Activated naive CD4-positive, alpha-beta T cell treated with Interleukin-2 at 50 U/mL for 16 hours (primary cell): ENCODE measurements at places on chromosomes 11 and 22.

- DNase-seq = no peak
Observed at GRCh38 chr11:83895516-83895915, 609.3 kb upstream of the CCDC90B start.

GRCh38 chr22:20783844-20784723 lies 10.2 kb downstream of the SERPIND1 start:
- peak; percentile 40 for DNase-seq

- no peak for DNase-seq
Observed at GRCh38 chr22:50733521-50734342, 4.3 kb upstream of the ACR start.

- DNase-seq = no peak
Observed at GRCh38 chr11:74784234-74784633, 35.6 kb downstream of the RNF169 start.

DNA sequence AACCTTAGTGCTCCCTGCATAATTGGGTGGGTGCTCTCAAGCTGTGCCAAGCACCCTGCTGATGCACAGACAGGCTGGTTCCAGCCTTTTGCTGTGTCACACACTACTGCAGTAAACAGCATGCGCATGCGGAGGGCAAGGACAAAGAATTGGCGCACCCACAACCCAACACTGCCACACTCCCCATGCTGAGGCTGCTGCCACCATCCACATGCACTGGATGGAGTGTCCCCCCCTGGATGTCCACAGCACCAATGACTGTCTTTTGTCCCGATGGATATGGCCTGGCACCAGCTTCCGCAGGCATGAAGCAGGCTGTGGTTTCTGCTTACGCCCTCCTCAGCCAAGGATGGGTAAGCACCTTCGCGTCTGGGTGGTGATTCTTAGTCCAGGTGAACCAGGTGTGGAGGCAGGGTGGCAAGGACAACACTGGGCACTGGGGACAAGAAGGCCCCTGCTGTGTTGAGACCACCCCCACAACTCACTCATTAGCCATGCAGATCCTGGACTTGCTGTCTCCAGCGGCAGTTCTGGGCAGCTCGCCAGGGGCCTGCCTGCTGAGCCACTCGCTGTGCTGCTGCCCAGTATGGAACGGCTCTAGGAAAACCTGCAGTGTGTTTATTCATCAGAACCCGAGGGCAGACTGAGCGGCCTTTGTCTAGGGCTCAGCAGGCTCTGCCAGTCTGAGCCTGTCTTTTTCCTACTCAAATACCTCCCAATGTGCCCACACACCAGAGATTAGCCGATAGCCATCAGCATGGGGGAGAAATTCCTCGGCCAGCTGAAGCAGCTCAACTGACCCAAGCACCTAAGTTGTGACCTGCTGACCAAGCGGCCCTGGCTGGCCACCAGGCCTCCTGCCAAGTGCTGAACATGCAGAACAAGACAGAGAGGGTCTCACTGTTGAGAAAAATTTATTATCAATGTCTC lies 8.2 kb upstream of the NAP1L4 start:
- no peak for DNase-seq

- DNase-seq = no peak
Observed at GRCh38 chr22:47251911-47252310, 489.5 kb downstream of the TBC1D22A start.

GRCh38 chr11:69204941-69205742 lies 49.4 kb downstream of the SMIM38 start:
- no peak for DNase-seq

DNA sequence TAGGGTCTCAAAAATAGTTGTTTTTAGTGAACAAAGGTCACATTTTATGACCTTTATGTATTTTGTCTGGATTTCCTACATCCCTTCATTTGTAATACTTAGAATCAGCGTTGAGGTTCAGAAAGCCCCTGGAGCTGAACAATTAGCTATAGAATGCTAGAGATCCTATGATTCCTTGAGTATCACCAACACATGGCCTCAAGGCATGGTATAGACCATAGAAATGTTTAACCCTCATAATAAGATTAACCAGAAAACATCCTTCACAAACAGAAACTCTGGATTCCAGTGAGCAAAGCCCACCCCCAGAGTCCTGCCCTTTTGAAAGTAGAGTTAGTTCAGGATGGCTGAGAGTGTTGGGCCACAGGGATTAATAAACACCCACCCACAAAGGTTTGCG lies 77.3 kb downstream of the CYB5R2 start:
- DNase-seq = no peak

GRCh38 chr11:47259232-47259977 lies 1.6 kb downstream of the NR1H3 start:
- peak; percentile 47 for DNase-seq

GRCh38 chr22:42489000-42489399 lies 30.6 kb downstream of the RRP7A start:
- DNase-seq = no peak

DNA sequence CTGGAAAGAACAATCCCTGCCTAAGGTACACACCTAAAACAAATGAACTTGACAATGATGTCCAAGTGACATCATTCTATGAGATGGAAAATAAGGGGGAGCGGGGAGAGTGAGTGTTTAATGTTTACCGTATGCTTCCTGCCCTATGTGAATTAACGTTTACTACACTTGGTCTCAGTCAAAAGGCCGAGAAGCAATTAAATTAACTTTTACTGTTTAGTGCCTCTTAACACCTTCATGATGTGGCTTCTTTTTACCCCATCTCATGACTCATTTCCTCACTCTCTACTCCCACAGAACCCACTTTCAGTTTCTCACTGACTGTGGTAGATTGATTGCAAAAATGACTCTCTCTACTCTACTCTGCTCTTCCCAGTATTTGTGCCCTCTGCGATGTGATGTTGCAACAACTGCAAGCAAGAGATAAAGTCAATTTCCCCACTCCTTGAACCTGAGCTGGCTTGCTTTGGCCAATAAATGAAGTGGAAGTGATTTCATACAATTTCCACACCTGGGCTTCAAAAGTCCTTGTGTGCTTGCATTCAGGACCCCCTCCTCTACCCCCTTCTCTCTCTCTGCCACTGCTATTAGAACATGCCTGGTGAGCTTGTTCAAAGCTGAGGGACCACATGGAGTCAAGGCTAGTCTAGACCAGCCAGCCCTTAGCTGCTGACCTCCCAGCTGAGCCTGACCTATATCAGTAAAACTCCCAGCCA lies 11.6 kb upstream of the ALKBH3 start:
- peak; percentile 35 for DNase-seq

- DNase-seq = no peak
Observed at GRCh38 chr11:70876685-70877084, 375.7 kb downstream of the SHANK2 start.

GRCh38 chr11:2860636-2861035 lies 24.9 kb downstream of the CDKN1C start:
- DNase-seq = no peak

- DNase-seq = no peak
Observed at GRCh38 chr11:99229544-99229943, 208.8 kb downstream of the CNTN5 start.

GRCh38 chr22:42340829-42341383 lies 70.5 kb upstream of the TCF20 start:
- DNase-seq = no peak

GRCh38 chr22:48637231-48637630 lies 1190.4 kb downstream of the BRD1 start:
- no peak for DNase-seq

DNA sequence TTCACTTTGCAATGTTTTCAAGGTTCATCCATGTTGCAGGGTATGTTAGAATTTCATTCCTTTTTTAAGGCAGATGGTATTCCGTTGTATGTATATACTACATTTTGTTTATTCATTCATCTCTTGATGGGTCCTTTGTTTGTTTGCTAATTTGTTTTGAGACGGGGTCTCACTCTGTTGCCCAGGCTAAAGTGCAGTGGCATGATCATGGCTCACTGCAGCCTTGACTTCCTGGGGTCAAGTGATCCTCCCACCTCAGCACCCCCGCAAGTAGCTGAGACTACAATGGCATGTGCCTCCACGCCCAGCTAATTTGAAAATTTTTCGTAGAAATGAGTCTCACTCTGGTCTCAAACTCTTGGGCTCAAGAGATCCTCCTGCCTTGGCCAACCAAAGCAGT lies 6.2 kb downstream of the UVRAG start:
- no peak for DNase-seq

GRCh38 chr22:27327981-27328721 lies 473.4 kb downstream of the MN1 start:
- DNase-seq = no peak

DNA sequence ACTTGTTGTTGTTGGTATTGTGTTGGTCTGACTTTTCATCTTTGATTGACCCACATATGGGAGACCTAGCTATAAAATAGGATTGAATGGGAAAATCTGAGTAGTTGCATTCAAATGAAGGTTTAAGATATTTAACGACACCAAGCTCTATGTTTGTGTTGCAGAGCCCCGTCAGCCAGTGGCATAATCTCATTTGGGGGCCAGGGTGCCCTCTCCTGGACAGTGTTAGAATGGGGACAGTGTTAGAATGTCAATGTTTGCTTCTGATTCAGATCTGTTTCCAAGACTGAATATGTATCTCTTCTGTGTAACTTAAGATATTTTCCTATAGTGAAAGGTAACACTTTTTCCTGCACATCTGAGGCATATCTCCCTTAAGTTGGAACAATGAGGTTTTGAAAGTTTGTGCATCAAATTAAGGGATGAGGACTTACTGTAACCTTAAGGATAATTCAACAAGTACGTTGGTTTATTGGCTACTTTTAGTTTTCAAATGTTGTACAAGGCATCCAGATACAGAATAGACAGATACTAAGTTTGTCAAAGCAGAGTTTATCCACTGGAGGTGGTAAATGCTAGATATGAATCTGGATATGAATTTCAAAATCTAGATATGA lies 5.3 kb upstream of the OR52M1 start:
- peak; percentile 46 for DNase-seq

DNA sequence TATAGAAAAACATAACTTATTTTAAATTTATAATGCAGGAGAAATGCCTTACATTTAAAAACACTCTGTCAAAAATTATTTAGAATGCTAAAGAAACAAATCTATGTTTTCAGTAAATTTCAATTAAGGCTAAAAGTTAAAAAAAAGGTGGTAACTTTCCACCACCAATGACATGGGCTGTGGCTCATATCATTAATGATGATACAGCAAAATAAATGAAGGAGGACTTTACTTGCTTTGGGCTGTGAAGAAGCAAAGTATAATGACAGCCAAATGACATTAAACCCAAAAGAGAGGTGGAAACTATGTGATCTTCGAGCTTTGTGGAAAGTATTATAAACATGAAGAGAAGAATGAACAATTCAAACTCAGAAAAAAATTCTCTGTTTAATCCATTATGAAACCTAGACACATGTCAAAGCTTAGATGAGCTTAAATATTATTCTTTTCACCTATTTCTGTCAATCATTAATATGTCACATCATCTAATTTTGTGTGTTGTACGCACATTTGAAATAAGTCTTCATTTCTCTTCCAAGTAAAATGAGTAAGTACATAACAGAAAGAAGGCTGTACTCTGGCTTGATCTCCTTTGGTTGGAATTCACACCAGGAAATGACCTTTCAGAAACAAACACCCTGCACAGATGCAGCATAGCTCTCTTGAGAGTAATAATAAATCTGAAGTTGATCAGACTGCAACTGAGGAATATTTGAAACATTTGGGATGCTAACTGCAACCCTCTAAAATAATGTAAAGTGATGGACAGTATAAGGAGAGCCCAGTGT lies 265.8 kb downstream of the TTC28 start:
- no peak for DNase-seq

- no peak for DNase-seq
Observed at GRCh38 chr22:27238935-27239510, 562.5 kb downstream of the MN1 start.

DNA sequence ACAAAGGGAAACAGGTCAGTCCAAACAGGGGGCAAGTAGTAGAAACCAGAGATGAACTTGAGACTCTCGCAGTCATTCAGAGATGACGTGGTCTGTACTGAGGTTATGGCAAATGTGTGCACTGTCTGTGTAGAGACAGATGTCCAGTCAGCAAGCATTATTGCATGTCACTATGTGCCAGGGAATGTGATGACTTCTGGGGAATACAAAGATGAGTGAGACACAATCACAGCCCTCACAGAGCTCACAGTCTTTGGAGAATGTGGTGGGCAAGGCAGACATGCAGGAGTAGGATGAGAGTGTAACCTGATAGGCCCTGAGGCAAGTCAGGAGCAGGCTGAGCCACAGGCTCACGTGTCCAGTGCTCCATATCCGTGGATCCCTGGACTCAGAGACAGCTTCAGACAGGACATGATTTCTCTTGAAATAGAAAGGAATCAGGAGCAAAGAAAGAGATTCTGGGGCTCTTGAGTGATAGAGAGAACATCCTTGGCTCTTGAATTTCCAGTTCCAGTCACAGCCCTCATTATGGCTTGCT lies 550.7 kb downstream of the ETS1 start:
- no peak for DNase-seq
